Naive B cell (primary cell): ENCODE measurements at places on chromosomes 4 and X.

- DNase-seq, result no peak
Measured at GRCh38 chr4:138596896-138597295, 354.7 kb upstream of the SLC7A11 start.

DNA sequence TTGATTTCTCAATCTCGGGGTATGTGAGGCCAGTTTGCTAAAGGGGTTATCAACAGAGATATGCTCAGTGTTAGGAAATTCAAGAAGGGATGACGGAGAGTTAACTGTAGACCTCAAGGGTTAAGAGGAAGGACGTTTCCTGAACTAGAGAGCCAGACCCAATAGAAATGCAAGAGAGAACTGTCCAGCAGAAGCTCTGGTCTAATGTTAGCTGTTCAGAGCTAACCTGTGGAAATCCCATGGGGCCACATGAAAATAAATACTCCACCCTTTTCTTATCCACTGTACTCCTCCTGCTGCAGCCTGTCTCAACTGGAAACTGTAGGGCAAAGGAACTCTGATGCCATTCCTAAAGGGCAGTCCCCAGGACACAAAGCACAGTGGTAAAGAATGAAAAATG is 274.3 kb downstream of the DMD start:
- DNase-seq, result no peak

DNA sequence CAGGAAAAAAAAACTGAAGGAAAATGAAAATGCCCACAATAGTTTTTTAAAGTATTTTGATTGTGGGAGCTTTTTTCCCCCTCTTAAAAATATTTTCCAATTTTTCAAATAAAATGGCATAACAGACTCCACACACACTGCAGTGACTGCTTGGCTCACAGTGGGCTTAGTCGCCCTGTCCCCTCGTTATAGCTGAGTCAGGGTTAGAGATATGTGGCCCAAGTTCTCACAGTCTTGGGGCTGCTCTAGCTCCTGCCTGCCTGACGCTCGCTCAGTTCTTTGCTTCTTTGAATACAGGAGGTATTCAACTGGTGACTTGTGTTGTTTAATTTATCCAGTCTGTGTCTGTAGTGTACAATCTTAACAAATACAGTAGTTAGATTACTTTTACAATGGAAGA is 47.7 kb downstream of the BEND2 start:
- DNase-seq, result no peak

- DNase-seq, result no peak
Measured at GRCh38 chr4:675980-676870, 1.9 kb downstream of the MYL5 start.

DNA sequence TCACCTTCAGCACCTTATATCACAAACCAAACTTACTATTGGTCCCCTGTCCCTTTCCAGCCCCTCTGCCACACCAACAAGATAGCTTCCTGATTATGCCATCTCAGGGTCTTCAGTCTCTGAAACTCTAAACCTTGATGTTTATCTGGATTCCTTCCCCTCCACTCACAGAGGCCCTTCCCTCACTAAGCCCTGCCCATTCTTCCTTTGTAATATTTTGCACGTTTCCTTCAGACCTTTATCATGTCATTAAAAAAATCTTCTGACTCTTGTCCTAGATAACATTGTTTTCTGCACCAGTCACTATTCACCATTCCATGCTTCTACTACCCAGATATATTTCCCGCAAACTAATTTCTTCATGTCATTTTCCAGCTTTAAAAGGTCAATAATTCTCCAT is 17.7 kb upstream of the CEP135 start:
- no peak for DNase-seq

- DNase-seq, result no peak
Measured at GRCh38 chrX:155968791-155969190, 28.7 kb upstream of the IL9R start.

DNA sequence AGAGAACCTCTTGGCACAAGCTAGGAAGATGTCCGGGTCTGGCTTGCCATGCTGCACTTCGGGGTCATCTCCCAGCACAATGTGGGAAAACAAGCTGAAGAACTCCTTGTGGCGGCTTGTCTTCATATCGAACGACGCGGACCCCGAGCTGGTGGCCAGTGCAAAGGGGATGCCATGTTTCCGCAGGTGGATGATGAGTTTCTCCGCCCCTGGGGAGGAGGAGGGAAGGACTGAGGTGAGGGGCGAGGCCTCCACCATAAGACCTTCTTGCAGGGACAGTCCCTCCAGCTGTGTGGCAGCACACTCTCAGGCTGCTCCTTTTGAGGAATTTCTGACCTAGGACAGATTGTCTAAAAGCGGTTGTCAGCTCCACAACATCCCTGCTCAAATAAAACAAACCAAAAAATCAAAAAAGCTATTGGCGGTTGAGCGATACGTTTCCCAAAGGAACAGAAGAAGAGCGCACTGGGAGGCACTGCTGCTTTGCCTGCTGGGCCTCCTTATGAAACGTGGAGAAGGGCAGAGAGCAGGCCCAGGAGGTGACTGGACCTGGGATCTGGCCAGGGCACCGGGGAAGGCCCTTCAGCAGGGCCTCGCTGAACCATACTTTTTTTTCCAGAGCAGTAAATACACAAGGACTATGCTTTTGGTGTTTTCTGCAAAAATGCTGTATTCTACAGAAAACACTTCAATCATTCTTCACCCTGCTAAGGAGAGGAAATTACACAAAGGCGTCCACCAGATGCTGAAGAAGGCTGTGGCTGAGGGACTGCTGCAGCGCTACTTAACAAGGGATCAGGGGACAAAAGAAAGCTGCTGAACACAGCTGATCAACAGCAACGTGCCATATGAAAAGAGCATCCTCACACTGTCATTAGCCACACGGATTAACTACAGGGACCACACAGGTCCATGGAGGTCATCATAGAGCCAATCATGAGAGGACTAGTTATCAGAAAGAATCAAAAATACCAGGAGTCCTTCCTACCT is 70.0 kb upstream of the STS start:
- DNase-seq, result no peak

DNA sequence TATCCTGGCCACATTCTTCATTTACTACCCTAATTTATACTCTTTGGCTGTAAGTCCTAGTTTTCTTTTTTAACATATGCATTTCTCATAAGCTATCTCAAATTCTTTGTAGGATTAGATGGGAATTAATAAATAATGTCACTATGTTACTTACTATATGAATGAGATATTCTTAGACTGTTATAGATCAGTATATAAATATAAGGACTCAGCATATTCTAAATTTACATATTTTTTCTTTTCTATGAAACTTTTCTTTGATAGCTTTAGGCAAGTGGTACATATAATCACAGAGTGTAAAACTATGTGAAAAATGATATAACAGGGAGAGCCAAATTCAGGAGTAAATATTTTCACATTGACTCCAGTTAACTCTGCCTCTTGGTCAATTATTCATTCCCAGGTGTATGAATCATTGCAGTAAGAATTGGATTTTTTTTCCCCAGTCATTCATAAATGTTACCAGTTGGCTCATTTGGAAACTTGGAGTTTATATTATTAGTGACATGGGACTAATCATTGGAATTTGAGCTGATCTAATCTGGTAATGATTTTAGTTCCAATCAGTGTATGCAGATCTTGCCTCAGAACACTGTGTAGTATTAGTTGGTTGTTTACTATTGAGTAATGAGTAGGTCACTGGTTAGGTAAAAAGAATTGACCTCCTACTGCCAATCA is 25.3 kb downstream of the FHIP1A start:
- no peak for DNase-seq

DNA sequence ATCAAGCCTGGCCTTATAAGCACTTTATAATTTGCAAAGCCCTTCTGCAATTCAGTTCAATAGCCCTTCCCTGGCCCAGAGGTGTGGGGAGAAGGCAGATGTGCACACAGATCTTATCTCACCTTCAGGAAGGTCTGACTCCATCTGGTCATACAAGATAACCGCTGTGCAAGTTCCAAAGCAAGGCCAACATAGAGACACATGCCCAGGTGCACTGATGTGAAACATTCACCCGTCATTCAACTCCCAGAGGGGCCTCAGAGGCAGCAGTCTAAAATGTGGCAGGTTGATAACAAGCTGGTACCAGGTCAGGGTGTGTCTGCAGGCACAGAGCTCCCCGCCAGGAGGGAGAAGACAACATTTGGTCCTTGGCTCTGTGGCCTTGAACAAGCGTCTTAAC is 10.9 kb upstream of the WFS1 start:
- no peak for DNase-seq

DNA sequence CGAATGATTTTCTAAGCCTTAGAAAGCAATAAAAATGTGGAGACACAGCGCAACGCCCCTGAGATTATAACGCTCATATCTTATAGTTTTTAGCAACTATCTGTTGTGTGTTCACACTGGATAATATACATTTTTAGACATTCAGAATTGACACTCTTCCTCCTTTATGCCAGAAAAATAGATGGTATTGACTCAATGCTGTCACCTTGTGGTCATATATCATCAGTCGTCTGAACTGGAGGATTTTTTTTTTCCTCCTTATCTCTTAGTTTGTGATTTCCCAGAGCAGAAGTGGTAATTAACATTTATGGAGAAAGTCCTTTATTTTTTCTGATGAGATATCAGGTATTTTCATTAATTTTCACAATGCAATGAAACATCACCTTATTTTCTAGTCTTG is 759.6 kb downstream of the RAB28 start:
- DNase-seq, result no peak

- DNase-seq, result peak; percentile 25
Measured at GRCh38 chr4:122762520-122762919, 30.0 kb downstream of the BBS12 start.

DNA sequence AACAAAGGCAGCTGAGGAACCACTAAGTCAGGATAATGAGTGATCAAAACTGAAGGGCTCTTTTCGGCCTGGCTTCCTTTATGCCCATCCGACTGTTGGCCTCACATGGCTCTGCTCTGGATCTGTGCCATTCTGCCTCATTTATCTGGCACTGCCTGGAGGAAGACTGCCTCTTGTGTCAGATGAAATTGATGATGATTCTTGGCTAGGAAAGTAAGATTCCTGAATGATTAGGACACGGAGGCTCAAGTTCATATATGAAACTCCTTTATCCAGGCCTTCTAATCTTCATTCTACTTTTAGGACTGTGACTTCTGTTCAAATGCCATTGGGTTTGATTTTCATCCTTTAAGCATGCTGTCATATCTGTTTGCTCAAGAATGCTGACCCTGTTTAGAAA is 475.4 kb upstream of the RPS6KA3 start:
- DNase-seq, result no peak

DNA sequence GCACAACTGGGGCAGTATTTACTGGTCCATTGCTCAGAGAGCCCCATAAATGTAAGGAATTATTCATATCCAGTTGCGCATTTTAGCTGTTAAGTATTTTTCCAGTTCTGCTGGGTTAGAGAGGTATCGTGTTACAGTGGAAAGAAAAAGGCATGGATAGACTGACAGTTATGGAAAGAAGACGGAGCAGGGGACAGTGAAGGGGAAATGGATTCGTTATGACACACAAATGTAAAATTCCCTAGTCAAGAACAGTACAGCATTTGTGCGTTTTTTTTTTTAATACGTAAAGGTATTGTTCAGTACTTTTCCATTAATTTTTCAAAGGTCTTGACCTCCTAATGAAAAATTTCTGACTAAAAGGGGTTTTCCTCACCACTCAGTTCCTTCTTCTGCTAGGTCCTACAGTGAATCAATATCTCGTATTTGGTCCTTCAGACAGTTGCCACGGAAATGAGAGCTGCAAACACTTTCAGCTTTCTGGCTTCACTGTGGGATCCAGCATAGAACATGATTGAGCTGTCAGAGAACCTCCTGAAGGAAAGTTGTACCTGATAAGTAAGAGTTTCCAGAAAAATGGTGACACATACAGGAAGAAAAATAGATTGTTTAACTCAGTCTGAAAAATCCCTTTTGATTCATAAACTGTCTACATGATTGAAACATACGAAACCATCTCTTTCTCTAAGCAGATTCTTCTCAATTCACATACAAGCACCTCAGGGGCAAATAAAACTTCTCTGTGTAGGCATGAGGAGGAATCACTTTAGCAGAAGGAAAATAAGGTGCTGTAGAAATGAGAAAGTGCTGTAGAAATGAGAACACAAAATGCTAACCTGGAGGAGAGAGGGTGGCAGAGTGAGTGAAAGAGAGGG is 21.8 kb upstream of the BBS12 start:
- no peak for DNase-seq

GRCh38 chrX:31603411-31604120 is 531.7 kb upstream of the FTHL17 start:
- DNase-seq, result no peak

GRCh38 chr4:138899999-138900398 is 115.6 kb upstream of the NOCT start:
- DNase-seq, result no peak

- no peak for DNase-seq
Measured at GRCh38 chr4:115113506-115114106, at the start of gene NDST4. Gene NDST4 (minus strand): TSS chr4:115113620. CDS start chr4:115077036, 36,584 bp downstream.

DNA sequence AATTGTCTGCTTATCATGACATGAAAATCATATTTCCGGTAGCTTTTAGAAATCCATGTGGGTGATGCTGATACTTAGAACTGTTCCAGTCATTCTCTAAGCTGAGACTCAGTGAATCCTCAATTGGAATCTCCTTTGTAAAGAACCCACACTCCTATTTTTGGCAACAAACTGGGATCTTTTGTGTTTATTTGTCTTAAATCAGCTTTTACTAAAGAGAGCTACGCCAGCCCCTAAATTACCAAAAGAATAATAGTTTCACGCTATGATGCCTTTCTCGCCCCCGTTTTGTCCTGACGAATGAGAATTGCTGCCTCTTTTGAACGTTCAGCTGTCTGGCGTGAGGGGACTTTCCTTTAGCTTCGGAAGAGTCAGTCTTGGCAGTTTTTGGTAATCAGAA is 195.9 kb downstream of the SHOX start:
- no peak for DNase-seq

GRCh38 chr4:1309261-1310010 is 19.7 kb downstream of the MAEA start:
- DNase-seq, result peak; percentile 44

DNA sequence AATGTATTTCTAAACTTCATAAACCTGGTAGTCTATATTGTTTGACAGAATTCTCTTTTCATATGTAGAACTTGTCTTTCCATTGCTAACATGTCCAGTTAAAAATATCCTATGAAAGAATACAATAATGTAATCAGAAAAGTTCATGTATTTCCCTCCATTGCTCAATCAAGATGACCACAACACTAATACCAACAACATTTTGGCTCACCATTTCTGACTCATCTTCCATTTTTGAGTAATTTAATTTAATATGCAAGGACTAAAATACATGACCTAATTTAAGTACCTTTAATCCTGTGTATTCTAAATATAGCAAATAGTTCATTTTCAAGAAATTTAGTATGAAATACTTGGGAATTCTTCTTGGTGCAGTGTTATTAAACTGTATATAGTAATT is 239.5 kb upstream of the GPC4 start:
- DNase-seq, result no peak
